ENCODE measurements at places on chromosomes 11 and 22.

GRCh38 chr11:129738242-129738641, 77.4 kb upstream of the TMEM45B start:
- no peak for DNase-seq

DNA sequence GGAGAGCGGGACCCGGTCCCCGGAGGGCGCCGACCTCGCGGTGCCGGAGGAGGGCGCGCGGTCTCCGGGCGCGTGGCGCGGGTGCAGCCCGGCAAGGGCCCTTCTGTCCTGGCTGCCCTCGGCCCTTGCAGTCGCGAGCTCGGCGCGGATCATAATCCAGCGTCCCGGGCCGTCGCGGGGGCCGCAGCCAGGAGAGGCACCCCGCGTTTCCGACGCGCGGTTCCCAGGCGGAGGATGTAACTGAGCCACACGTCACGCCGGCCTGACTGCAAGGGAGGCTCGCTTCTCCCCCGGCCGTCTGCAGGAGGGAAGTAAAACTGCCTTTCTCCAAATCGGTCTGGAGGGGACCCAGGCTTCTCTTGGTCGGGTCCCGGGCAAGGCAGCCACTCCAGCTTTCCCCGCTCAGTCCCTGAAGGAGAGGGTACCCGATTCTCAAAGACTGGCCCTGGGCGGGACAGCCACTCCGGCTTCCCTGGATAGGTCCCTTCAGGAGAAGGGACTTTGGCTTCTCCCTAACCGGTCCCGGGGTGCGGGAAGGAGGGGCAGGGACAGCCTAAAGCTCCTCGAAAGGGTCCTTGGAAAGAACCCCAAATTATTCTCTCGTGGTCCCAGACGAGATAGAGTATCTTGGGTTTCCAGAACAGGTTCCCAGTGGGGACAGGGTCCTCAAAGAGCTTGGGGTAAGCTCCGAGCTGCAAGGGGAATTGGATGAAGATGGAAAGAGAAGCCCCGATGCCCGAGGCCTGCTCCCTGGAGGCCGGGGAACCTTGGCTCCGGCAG, 836 bp downstream of the SPON1 start:
- DNase-seq = no peak

- peak; percentile 58 for DNase-seq
Measured at GRCh38 chr11:69352715-69353319, 58.9 kb downstream of the MYEOV start.

GRCh38 chr11:96306933-96307775, 35.8 kb downstream of the MAML2 start:
- no peak for DNase-seq

- no peak for DNase-seq
Measured at GRCh38 chr11:31805629-31806185, 5.4 kb downstream of the PAX6 start.

DNA sequence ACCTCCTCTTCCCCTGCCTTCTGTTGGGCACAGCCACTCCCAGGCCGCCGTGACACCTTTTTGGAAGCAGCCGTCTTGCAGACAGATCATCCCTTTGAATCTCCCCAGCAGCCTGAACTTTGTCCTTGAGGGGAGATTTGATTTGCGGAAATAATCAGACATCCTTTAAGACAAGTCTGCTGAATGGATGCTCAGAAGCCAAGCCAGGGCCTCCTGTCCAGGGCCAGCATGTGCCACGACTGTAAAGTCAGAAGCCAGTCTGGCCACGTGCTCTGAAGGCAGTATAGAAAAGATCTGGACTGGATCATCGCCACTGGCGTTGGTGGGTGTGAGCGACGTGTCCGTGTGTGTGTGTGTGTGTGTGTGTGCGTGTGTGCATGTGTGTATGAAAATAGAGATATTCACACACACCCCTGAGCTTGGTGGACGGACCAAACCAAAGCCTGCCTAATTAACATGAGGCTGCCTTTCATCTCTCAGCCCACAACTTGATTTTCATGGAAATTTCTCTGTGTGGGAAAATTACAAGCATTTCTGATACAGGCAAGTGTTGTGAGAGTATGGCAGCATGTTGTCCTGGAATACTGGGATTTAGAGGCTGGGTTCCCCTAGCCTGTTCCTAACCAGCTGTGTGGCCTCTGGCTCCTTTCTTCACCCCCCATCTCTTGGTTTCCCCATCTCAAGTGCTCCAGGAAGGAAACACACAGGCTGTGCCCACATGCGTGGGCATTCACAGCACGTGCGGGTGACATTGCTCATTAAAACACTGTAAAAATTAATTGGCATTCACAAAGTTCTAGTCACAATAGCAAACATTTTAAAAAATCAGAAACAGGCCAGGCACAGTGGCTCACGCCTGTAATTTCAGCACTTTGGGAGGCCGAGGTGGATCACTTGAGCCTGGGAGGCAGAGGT, 61.8 kb upstream of the WNT7B start:
- no peak for DNase-seq

DNA sequence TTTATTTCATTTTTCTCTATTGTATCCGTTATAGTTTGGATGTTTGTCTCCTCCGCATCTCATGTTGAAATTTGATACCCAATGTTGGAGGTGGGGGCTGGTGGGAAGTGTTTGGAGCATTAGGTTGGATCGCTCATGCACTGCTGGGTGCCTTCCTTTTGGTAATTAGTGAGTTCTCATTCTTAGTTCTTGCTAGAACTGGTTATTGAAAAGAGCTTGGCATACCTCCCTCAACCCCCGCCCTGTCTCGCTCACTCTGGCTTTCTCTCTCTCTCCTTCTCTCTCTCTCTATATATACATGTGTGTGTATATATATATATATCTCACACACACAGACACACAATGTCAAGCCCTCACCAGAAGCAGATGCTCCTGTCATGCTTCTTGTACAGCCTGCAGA, 978.7 kb downstream of the DLG2 start:
- no peak for DNase-seq

DNA sequence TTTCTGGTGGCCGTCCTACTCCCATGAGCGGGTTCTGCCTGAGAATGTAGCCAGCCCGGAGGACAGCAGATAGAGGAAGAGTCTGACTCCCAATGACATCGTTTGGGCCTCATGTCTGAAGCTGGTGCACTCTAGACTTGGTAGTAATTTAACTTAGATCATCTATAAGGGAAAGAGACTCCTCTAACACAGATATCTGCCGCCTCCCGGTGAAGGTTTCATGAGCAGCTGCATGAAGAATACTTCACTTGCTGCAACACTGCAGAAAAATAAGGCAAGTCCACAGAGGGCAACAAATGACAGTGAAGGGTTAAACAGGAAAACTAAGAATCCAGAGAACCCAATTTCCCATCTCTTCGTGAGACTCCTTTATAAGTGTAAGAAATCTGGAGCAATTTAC, 5.9 kb upstream of the ARL2 start:
- no peak for DNase-seq

- DNase-seq = no peak
Measured at GRCh38 chr22:36192542-36192941, 9.1 kb downstream of the APOL4 start.

- no peak for DNase-seq
Measured at GRCh38 chr11:27453701-27454100, 18.9 kb downstream of the LGR4 start.
